ELF-1 (cell line): ENCODE measurements at places on chromosomes 5 and 9.

GRCh38 chr9:125521462-125522327 is 185.3 kb downstream of the MAPKAP1 start:
- no peak for DNase-seq

DNA sequence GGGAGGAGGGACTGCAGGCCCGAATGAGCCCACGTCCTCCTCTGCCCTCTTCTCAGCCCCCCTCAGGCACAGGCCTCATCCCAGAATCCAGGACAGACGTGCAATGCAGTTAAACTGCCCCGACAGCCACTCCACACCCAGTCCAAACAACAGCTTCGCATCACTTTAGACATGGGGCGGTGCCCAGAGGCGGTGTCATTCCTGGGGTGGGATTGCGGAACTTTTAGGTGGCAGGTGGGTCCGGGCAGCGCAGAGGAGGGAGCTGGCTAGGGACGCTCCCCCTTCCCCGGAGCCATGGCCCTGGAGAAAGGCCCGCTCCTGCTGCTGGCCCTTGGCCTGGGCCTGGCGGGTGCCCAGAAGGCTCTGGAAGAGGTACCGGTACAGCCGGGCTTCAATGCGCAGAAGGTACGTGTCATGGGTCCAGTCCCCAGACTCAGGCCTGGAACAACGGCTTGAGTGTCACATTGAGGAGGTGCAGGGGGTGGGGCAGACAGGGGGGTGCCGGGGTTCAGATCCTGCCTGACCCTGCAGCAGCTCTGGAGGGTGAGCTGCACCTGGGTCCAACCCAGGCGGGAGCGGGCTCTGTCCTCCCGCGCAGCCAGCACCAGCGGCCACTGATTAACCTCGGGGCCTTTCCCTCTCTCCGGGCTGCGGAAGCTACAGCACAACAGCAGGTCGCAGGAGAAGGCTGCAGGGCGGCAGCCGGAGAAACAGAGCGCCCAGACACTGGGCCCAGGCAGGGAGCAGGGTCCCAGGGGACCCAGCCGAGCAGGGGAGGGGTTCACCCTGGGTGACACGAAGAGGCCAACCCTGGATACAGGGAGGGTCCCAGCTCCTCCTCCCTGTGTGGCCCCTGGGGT is 25.2 kb downstream of the GLT6D1 start:
- DNase-seq: no peak

GRCh38 chr5:149358294-149358651 is 427 bp downstream of the PCYOX1L start:
- DNase-seq: no peak

- DNase-seq: peak; percentile 73
These were observed 10.0 kb upstream of the HDHD3 start for GRCh38 chr9:113386571-113387393.

- no peak for DNase-seq
These were observed 11.0 kb upstream of the CEL start for GRCh38 chr9:133050781-133051180.

- DNase-seq: no peak
These were observed 114.7 kb upstream of the IL7R start for GRCh38 chr5:35741971-35742370.

- peak; percentile 35 for DNase-seq
These were observed 2.4 kb downstream of the POLR3G start for GRCh38 chr5:90477073-90477472.

- no peak for DNase-seq
These were observed 53.0 kb downstream of the DROSHA start for GRCh38 chr5:31478901-31479300.

GRCh38 chr5:168879929-168880328 is 300.8 kb upstream of the PANK3 start:
- no peak for DNase-seq

- no peak for DNase-seq
These were observed 314.1 kb downstream of the KDM4C start for GRCh38 chr9:7071916-7072315.

- DNase-seq: no peak
These were observed 122.5 kb downstream of the LHFPL2 start for GRCh38 chr5:78526049-78526525.

- DNase-seq: no peak
These were observed 21.6 kb downstream of the SLC28A3 start for GRCh38 chr9:84318981-84319380.

DNA sequence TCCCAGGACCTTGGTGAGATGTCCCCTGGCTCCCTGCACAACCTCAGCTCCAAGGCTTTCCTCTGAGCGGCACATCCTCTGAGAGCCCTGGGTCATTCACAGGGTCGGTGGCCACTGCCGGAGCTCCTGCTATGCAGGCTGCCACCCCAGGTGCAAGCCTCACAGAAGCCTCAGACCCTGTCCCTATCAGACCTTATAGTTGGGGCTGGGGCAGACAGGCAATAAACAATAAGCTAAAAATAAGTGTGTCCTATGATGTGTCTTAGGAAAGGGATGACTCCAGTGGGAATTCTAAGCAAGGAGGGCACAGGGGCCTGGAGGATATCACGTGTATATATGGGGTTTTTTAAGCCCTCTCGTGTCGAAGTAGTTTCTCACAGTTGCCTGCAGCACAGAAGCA is 91.3 kb downstream of the SYK start:
- DNase-seq: no peak

DNA sequence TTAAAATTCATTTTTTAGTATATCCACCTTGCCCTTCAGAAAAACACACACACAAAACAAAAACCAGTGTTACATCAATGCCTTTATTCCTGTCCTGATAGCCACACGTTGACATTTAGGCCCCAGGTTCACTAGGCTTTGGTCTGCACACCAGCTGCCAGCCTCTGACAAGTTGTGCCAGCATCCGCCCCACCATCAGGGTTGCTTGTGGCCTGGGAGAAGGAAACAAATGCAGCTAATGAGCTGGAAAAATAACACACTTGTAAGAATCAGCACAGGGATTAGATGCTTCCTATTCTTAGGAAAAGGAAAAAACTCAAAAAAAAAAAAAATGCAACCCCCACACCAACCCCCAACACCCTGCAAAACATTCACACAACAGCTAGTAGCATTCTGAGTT is 404.0 kb upstream of the GRIA1 start:
- DNase-seq: no peak

DNA sequence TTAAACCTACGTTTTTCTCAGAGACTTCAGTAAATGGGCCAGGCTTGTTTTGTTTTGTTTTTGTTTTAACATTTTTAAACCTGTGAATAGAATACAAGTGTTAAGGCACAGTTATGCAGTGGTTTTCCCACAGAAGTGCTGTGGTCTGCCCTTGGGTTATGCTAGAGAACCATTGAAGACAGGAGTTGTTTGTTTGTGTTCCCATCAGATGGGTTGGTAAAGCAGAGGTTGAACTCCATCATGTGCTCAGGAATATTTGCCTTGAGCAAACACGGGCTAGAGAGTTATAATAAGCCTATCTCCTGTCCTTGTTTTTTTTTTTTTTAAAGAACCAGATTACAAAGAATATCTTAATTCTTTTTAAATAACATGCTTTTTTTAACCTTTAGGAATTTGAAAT is 28.5 kb downstream of the RHOBTB3 start:
- DNase-seq: no peak

- no peak for DNase-seq
These were observed 218.6 kb downstream of the ESM1 start for GRCh38 chr5:54766748-54767147.

GRCh38 chr5:68196876-68197275 is 18.7 kb upstream of the PIK3R1 start:
- no peak for DNase-seq

GRCh38 chr9:108053555-108054061 is 564.0 kb upstream of the KLF4 start:
- DNase-seq: no peak

DNA sequence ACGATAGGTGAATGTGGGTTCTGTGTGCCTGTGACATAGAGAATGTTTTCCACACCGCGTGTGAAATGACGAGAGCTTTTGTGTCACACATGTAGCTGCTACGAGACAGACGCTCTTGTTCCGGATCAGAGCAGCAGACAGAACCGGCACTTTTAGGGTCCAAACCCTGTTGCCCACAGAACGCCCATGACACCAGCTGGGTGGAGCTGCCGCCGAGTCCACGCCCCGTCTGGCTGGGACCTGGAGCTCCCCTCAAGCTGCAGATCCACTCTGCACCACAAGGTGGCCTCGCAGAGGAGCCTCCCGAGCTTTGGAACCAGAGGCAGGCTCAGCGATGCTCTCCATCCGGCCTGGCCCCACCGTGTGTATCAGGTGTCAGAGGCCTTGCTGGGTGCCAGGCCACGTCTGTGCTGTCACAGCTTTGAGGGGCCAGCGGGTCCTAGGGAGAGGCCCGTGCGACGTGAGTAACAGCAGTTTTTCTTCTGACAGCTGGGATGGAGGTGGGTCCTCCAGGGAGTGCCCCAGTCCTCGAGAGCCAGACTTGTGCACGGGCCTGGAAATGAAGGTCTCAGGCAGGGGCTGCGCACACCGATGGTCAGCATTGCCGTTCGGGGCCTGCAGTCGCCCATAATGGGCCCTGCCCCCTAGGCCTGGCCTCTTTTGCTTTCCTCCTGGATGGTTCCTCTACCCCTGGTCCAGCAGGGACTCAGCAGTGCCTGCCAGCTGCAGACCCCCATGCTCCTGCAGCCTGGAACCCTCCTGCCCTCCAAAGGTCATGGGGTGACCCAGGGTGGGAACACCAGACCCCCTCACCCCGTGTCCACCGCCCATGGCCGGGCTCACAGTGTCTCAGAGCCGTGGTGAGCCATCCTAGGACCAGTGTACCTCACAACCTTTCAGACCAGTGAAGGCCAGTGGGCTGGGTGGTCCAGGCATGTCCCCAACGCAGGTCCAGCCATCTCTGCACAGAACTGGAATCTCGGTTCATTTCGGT is 2.5 kb upstream of the LRRC14B start:
- peak; percentile 93 for DNase-seq

DNA sequence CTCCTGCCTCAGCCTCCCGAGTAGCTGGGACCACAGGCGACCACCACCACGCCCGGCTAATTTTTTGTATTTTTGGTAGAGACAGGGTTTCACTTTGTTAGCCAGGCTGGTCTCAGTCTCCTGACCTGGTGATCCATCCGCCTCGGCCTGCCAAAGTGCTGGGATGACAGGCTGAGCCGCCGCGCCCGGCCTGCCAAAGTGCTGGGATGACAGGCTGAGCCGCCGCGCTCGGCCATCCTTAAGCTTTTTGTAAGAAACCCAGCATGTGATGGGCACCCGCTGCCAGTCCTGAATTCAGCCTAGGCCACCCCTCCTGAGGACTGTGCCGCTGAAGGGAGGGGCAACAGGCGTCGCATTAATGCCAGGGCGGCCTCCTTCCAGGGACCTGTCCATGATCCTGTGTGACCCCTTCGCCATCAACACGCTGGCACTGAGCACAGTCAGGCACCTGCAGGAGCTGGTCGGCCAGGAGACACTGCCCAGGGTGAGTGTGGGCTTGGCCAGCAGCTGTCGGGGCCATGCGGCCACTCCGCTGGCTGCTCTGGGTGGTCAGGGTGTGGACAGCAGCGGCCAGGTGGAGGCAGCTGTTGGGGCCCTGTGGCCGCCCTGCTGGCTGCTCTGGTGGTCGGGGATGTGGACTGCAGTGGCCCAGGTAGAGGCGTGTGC is 10.5 kb downstream of the NELFB start:
- no peak for DNase-seq

GRCh38 chr5:154365823-154366222 is 80.0 kb upstream of the SAP30L start:
- no peak for DNase-seq

- no peak for DNase-seq
These were observed 39.1 kb upstream of the KCNV2 start for GRCh38 chr9:2677915-2678889.

DNA sequence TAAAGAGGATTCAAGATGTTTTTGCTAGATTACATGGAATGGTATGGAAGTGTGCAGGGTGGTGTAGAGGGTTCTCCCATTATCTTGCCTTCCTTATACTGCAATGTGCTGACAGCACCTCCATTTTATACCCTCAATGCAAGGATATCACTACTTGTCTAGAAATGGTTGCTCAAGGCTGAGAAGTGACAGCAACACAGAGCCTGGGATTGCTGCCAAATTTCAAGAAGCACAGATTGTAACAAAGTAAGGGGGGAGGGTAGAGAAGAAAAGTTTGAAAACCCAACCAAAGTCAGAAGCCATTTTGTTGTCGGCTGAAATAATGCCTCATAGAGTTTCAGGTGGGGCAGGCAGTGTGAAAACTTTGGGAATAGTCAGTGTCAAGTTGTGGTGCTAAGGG is 29.8 kb downstream of the PCDHAC2 start:
- no peak for DNase-seq

- DNase-seq: peak; percentile 30
These were observed 299.8 kb downstream of the TLE1 start for GRCh38 chr9:81389569-81389993.

DNA sequence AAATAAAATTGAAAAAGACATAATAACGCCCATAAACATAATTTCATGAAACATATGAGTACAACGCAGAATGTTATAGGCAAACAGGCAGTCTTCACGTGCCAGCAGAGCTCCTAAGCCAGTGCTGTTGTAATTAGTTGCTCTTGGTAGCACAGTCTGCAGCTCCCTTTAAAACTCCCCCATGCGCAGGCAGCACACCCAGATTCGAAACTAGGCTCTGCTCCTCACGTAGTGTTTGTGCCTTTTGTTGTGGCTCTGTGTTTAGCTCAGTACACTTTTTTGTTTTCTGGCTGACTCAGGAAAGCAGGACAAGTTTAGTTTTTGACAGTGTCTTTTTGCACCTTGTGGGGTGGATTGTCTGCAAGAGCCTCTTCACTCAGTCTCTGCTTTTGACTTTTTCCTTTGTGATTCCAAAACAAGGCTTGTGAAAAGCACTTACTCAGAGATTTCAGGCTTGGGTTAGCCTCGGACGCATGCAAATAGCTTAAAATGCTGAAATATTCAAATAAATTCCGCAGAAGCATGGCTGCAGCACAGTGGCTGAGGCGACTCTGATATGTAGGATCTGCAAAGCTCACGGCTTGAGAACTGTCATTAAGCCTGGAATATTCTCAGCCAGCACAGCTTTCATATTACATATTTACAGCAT is 113.6 kb downstream of the IRX1 start:
- peak; percentile 30 for DNase-seq

DNA sequence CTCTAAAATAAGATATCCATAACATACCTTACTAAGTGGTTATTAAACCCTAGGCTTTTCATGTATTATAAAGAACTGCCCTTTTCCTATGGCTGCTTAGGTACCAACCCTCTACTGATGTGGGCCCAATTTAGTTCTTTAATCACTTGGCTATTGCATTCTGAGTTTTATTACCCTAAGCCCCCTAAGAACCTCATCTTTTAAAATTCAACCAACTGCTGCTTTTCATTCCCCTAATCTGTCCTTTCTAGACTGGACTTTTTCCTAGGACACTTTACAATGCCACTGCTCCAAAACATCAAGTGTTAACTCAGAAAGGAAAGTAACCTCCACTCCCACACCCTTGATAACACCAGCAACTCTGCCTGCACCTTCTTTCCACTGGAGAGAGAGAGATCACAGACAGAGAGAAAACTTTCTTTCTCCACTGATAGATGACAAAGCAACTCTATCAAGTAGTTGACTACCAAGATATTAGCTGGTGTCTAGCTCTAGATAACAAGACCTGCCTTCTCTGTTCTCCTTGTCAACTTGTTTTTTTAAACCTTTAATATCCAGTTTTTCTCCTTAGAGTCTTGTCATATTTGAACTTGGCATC is 27.3 kb downstream of the ELL2 start:
- no peak for DNase-seq
